ENCODE measurements at places on chromosomes 11 and 22.

DNA sequence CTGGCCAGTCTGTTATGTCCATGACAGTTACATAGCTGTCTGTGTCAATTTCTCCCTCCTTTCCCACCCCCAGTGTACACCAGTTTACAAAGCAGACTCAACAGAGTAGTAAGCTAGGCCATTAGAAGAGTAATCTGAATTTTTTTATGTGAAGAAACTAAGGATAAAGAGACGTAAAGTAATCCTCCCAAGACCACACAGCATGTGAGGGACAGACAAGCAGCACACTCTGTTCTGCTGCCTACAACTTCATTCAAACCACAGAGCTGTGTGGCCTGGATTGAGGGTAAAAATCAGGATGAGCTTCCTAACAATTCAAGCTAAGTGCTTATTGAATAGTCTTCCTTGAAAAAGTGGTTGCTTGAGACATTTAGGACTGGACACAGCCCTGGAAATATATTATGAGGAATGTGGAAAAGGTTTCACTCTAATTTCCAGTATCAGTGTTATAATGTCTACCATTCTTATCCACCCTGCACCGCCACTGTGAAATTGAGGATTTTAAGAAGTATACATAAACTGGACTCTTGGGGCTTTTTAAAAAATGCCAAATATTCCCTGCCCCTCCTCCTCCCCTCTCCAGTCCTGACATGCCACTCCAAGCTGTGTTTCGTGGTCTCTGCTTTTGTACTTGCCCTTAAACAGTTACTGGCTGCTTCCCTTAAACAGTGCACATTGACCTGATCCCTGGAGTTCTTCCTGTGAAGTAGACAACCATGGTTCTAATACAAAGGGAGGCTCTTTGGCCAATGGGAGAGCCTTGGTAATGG is 40.9 kb downstream of the EXT2 start:
- DNase-seq, result no peak

DNA sequence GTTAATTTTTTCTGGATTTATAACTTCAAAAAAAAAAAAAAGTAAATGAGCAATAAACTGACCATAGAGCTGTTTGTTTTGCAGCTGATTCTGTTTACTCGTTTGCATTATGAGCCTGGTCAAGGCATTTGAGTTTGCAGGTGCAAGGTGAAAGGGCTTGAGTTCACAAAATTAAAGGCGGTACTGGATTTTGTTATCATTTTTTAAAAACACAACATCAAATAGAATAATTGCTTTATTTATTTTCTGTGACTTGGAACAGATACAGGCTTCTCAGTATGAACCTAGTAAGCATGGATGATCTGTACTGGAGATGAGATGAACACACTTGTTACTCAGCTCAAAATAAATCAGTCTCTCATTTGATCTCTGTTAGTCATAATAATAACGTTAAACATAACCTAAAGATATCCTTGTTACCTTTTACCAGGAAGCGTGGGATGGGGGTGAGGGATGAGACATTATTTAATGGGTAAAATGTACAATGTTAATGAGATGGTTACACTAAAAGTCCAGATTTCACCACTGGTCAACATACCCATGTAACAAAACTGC is 137.8 kb downstream of the LUZP2 start:
- DNase-seq, result no peak

GRCh38 chr11:68796801-68797200 is 44.9 kb downstream of the CPT1A start:
- DNase-seq, result no peak

DNA sequence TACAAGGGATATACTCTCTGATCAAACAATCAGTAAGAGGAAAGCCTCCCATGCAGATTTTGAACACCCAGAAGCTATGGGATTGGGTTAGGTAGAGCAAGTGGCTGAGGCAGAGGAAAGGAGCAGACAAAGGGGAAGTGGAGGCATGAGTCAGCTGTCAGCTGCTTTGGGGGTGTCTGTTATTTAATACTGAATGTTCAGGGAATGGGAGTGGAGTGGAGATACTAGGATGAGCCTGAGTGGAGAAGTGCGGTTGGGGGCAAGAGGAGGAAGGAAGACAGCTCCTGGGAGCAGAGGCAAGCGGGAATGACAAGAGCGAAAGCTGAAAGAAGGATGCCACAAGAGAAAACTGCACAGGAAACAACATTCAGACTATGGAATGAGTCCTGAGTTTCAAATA is 22.7 kb upstream of the TMPRSS5 start:
- no peak for DNase-seq

Data from SW 1271 (cell line).